ENCODE measurements at places on chromosomes 3 and 15.

GRCh38 chr3:18988614-18989229, 159.6 kb upstream of the KCNH8 start:
- DNase-seq: no peak
- no peaks in the 10 kb centered on the region for H3K27me3 ChIP-seq
- H3K36me3 ChIP-seq: no peaks in the 10 kb centered on the region
- no peak overlapping the region for H3K27ac ChIP-seq
- no peak overlapping the region for H3K4me3 ChIP-seq

- peaks cover 43% of the 10 kb centered on the region for H3K4me1 ChIP-seq
- no peaks in the 10 kb centered on the region for H3K36me3 ChIP-seq
- no peak for DNase-seq
- peak overlapping the region; percentile 74 for H3K27ac ChIP-seq
- no peak overlapping the region for H3K4me3 ChIP-seq
Observed at GRCh38 chr15:66802025-66803001, 100.3 kb downstream of the SMAD6 start.

GRCh38 chr3:11635680-11636393, 7.9 kb downstream of the VGLL4 start:
- H3K27ac ChIP-seq: peak overlapping the region; percentile 32
- H3K27me3 ChIP-seq: no peaks in the 10 kb centered on the region
- DNase-seq: no peak

- H3K27me3 ChIP-seq: no peaks in the 10 kb centered on the region
- H3K27ac ChIP-seq: no peak overlapping the region
- H3K4me1 ChIP-seq: peaks cover 7% of the 10 kb centered on the region
- H3K36me3 ChIP-seq: no peaks in the 10 kb centered on the region
- no peak for DNase-seq
Observed at GRCh38 chr15:38843051-38843501, 278.5 kb upstream of the RASGRP1 start.

GRCh38 chr3:72957297-72957696, 39.3 kb upstream of the PPP4R2 start:
- no peak overlapping the region for H3K4me3 ChIP-seq
- no peaks in the 10 kb centered on the region for H3K36me3 ChIP-seq
- H3K27ac ChIP-seq: no peak overlapping the region

DNA sequence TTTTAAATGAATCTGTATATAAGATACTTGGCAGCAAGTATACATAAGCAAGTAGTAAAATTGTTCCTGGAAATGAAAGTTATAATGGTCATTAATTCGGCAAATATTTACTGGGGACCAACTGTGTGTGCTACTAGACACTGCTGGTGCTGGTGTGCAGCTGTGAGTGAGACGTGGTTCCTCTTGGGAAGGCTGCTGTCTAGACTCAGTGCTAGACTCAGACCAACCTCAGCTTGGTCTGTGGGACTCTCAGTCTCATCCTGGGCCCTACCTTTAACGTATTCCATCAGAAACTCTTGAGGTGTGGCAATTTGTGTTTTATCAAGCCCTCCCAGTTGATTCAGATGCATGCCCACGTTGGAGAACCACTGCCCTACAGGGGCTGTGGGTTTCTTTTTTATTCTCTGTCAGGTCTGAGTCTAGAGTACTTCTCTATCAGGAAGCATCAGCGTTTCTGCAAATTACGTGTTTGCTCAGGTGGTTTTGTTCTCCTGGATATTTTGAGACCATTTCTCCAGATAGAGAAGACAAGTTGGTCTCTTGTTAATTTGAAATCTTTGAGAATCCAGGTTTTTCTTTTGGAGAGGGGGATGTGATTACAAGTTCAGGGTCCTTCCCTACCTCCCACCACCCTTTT, 6.8 kb downstream of the TLNRD1 start:
- H3K36me3 ChIP-seq: no peaks in the 10 kb centered on the region
- H3K27ac ChIP-seq: no peak overlapping the region
- peaks cover 35% of the 10 kb centered on the region for H3K4me1 ChIP-seq
- no peaks in the 10 kb centered on the region for H3K27me3 ChIP-seq
- no peak overlapping the region for H3K4me3 ChIP-seq

DNA sequence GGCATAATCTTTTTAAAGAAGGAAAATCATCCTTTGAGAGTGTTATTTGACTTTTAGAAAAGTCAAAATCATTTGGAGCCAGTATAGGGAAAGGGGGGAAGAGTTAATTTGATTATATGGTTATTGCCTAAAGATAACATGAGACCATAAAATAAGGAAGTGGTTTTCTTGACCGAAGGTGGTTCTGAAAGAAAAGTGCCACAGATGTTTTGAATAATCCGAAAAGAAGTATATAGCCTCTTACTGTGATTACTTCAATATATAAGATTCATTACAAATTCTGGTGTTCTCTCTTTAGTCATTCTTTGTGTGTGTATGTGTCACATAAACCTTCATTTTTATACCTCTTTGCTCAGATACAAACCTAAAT, 1.1 kb downstream of the DNAJB11 start:
- no peak for DNase-seq
- no peaks in the 10 kb centered on the region for H3K27me3 ChIP-seq
- peaks cover 21% of the 10 kb centered on the region for H3K4me1 ChIP-seq
- peaks cover 18% of the 10 kb centered on the region for H3K36me3 ChIP-seq
- peak overlapping the region; percentile 100 for H3K4me3 ChIP-seq

DNA sequence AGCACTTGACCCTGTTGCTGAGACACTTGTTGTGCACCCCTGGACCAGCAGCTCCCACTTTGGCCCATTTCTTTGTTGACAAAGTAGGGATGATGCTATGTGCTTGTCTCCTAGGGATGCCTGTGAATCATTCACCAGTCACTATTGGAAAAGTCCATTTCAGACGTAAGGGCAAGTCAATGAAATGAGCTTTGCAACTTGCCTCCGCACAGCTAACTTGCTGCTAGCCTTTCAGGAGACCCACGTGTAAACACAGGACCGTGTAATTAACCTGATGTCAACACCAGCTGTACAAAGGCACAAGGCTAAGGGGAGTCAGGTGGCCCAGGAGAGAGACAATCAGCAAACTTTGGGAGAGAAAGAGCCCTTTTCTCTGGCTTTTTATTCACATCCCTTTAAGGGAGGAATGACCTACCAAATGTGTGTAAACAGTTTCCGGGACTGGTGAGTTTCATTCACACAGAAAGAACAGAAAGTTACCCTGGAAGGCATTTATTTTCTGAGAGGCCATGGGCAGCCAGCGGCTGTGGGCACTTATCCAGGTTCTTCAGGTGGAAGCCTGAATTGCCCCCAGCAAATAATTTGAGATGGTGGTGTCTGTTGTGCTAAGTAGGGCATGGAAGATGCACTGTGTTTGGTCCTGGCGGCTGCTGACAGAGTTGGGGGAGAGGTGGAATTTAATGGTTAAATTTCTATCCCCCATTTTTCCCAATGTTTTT, 54.0 kb downstream of the TIPARP start:
- H3K4me3 ChIP-seq: no peak overlapping the region
- H3K27ac ChIP-seq: no peak overlapping the region
- H3K4me1 ChIP-seq: no peaks in the 10 kb centered on the region
- H3K36me3 ChIP-seq: no peaks in the 10 kb centered on the region
- no peaks in the 10 kb centered on the region for H3K27me3 ChIP-seq

DNA sequence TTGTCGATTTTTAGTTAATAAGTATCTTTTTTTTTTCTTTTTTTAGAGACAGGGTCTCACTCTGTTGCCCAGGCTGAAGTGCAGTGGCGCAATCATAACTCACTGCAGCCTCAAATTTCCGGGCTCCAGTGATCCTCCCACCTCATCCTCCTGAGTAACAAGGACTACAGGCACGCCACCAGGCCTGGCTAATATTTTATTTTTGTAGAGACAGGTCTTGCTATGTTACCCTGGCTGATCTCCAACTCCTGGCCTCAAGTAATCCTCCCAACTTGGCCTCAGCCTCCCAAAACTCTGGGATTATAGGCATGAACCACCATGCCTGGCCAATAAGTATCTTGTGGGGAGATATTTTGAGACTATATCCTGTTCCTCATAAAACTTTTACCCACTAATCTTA, 29.4 kb upstream of the ARID3B start:
- H3K27ac ChIP-seq: peak overlapping the region; percentile 17
- H3K27me3 ChIP-seq: no peaks in the 10 kb centered on the region
- no peak for DNase-seq
- H3K4me1 ChIP-seq: no peaks in the 10 kb centered on the region
- no peak overlapping the region for H3K4me3 ChIP-seq

- no peaks in the 10 kb centered on the region for H3K4me1 ChIP-seq
- no peak overlapping the region for H3K4me3 ChIP-seq
- no peak for DNase-seq
- H3K27ac ChIP-seq: no peak overlapping the region
- H3K36me3 ChIP-seq: no peaks in the 10 kb centered on the region
Observed at GRCh38 chr3:38108649-38109579, 28.0 kb downstream of the ACAA1 start.

DNA sequence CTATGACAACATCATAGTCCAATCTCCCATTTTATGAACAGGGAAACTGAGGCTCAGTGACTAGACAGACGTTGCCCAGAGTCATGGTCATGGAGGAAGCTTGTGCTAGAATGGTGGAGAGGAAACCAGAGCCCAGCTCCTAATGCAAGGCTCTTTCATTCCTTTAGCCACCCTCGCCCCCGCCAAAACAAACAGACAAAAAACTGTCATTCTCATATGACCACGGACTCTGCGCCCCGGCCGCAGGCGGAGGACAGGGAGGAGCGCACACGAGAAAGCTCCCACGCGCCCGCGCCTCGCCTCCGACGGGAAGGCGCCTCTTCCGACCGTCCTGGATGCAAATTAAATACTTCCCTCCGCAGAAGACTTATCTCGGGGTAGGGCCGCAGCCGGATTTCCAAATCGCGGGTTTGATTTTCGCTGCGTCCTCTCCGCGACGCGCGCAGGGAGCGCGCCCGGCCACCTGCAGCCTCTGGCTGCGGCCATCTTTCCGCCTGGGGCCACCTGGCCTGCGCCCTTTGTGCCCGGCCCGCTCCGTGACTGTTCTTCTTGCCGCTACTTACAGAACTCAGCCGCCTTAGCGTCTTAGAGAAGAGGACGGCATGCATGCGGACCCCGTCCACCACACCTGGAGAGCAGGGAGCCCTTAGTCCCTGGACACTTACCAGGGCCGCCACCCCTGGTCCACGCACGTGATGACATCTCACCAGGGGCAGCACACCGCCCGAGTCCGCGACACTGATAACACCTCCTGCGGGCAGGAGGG, 670 bp upstream of the ATP13A3 start:
- peak; percentile 38 for DNase-seq
- H3K36me3 ChIP-seq: no peaks in the 10 kb centered on the region
- peak overlapping the region; percentile 89 for H3K27ac ChIP-seq
- H3K27me3 ChIP-seq: no peaks in the 10 kb centered on the region

DNA sequence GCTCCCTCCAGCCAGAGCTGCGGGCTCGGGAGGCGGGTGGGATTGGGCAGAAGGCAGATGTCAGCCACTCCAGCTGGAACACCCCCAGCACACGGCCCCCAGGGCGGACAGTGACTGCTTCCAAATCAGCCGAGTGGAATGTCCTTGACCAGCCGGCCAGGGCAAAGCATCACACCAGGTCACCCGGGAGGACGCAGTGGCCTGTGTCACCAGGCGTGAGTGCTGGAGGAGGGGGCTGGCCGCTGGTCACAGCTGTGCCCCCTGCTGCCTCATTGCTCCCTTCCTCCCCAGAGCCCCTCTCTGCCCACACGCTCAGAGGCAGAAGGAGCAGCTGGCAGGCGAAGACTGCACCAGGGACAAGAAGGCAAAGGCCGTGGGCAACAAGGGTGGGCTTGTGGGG, 33.5 kb downstream of the NTRK3 start:
- H3K27me3 ChIP-seq: no peaks in the 10 kb centered on the region
- peaks cover 10% of the 10 kb centered on the region for H3K4me1 ChIP-seq
- H3K4me3 ChIP-seq: no peak overlapping the region
- no peak for DNase-seq

GRCh38 chr15:90287946-90288345, 22.5 kb downstream of the NGRN start:
- H3K27me3 ChIP-seq: no peaks in the 10 kb centered on the region
- H3K27ac ChIP-seq: no peak overlapping the region
- DNase-seq: no peak
- H3K4me3 ChIP-seq: no peak overlapping the region

DNA sequence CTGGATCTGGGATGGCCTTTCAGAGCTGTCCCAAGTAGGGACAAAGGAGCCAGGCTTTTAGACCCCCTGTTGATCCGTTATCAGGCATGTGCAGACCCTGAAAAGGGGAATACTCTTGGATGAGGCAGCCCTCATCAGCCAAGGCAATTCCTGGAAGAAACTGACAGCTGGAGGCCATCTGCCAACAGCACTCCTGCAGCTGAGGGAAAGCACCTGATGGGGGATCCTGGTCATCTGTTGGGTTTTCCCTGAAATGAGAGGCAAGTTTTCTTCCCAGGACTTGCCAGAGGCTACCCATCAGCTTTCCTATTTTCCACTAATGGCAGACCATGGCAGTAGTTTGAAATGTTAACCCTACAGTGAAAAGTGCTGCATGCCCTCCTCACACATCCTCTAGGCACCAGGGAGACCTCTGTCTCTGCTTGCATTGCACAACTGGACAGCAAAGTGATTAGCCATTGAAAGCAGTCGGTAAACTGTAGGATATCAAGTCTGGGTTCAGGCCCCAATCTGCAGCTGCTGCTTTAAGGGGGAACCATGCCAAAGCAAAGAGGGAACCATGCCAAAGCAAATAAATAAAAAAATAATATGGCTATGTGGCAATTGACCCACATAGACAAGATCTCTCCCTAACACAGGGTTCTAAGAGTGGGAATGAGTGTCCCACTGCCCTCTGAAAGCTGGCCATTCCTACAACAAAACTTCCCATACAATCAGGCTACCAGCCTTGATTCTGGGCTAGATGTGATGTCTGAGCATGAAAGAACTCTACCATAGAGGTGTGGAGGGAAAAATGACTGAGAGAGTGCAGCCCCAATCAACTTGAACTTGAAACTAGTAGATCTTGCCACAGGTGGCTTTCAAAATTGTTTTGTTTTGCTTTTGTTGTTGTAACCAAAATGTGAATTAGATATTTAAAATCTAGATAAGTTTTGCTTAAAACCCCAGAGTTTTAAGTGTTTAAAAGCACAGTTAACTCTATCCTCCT, 232.0 kb upstream of the STT3B start:
- H3K27me3 ChIP-seq: no peaks in the 10 kb centered on the region
- no peak for DNase-seq
- no peak overlapping the region for H3K27ac ChIP-seq
- H3K36me3 ChIP-seq: no peaks in the 10 kb centered on the region
- H3K4me1 ChIP-seq: no peaks in the 10 kb centered on the region

GRCh38 chr3:99760629-99761028, 57.0 kb upstream of the CMSS1 start:
- H3K4me3 ChIP-seq: no peak overlapping the region
- peaks cover 30% of the 10 kb centered on the region for H3K4me1 ChIP-seq
- H3K36me3 ChIP-seq: no peaks in the 10 kb centered on the region
- no peaks in the 10 kb centered on the region for H3K27me3 ChIP-seq
- H3K27ac ChIP-seq: no peak overlapping the region

GRCh38 chr3:38662544-38662943, 13.1 kb upstream of the SCN5A start:
- no peak overlapping the region for H3K27ac ChIP-seq
- no peaks in the 10 kb centered on the region for H3K4me1 ChIP-seq
- no peaks in the 10 kb centered on the region for H3K36me3 ChIP-seq
- no peaks in the 10 kb centered on the region for H3K27me3 ChIP-seq

DNA sequence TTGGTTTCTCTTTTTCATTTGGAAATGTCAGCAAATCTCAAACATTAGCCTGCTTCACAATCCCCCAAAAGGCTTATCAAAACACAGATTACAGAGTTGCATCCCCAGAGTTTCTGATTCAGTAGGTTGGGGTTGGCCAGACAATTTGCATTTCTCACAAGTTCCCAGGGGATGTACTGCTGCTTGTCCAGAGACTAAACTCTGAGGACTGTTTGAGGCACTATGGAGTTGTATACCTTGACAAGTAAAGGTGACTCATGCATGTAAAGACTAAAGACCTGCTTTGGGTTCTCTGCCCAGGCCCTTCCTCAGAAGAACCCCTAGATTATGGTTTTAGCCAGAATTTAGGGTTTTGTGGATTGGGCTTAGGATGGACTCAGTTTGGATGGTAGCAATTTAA, 151.1 kb upstream of the ARHGEF26 start:
- H3K4me1 ChIP-seq: no peaks in the 10 kb centered on the region
- H3K27me3 ChIP-seq: no peaks in the 10 kb centered on the region
- DNase-seq: no peak
- no peaks in the 10 kb centered on the region for H3K36me3 ChIP-seq
